ENCODE measurements at places on chromosomes 11 and 22.
A peak's percentile ranks its signal among the peaks of the same experiment; 100 is the strongest.

DNA sequence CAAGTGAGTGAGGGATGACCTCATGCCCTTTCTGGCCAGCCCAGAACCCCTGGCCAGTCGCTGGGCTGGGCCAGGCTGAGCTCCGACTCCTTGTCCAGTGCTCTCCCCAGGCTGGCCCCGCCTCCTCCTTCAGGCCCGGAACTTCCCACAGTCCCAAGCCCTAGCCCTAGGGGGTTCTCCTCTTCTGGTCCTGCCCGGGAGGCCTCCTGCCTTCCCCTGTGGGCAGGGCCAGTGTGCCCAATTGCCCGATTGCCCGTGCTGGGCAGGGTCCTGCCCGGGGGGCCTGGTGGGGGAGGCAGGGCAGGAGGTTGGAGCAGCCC, 4.2 kb downstream of the TCIRG1 start:
- DNase-seq: no peak

DNA sequence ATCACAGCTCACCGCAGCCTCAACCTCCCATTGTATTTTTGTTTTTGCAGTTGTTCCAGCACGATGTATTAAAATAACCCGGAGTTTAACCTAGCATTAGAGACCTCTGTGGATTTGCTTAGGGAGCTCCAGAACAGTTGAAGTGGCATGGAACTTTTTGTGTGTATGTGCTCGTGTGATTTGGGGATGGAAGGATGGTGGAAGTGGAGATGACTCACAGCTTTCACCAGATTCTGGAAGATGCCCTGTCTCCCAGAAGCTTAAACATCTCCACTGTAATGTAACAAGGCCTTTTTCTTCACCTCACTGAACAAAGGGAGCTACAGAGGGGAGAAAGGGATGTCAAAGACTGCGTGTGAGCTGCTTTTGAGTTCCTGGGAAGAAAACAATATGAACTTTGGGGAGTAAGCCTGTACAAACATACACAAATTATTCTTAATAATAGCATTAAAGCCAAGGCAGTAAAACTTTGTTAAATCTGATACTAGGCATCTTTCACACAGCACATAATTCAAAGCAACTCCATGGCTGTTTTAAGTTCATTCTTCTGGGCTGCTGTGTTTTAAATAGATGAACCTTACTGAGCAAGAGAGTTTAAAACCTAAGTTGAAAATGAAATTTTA, 226.4 kb downstream of the ADAMTS15 start:
- DNase-seq: peak; percentile 36

- DNase-seq: peak; percentile 67
Observed at GRCh38 chr11:8018484-8019313, 31.6 kb downstream of the EIF3F start.

GRCh38 chr11:64056861-64057260, 21.1 kb downstream of the FLRT1 start:
- DNase-seq: no peak

DNA sequence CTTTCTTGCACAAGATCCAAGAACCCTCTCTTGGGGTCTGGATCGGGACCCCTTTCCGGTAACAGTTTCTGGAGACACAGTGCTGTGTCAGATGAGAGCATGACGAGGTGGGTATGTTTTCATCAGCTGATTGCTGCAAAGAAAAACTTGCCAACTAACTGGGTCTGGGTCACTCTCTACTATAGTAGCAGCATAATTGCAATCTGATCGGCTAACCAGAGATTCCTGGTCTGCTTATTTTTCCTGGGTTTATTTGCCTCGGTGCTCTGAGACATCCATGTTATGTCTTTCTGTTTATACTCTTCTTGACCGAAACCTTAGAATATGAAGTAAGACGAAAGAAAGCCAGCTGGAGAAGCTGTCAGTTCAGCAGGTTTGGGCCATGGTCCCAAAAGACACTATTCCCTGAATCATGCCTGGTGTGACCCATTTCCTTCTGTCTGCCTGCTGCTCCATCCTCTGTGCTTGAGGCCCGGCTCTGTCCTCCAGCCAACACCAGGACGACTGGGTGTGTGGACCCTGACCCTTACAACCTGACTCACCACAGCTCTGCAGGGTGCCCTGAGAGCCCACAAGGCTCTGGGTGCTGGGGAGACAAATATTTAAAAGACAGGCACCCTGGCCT, 24.1 kb upstream of the CLMP start:
- no peak for DNase-seq

GRCh38 chr22:29979777-29980321, 96.9 kb downstream of the MTMR3 start:
- DNase-seq: no peak

- DNase-seq: peak; percentile 46
Observed at GRCh38 chr22:45200860-45201511, 37.3 kb downstream of the NUP50 start.

DNA sequence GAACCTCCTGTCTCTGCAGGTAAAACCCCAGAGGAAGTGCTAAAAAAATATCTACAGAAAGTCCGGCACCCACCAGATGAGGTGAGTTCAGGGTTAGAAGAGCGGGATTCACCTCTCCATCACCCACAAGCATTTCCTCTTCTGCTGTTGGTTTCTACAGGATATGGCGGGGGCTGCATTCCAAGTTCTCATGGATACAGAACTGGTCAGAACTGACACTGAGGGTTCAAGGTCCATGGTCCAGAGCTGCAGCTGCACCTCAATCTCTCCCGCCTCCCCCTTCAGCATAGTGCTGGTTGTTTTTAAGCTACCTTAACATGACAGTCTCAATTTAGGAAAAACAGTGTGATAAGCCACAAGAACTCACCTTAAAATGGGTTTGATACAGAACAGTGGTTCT, 19.2 kb downstream of the DTX4 start:
- no peak for DNase-seq

GRCh38 chr11:66637557-66638176, 836 bp upstream of the RBM4 start:
- DNase-seq: no peak

GRCh38 chr22:38489561-38490145, 16.5 kb downstream of the DDX17 start:
- DNase-seq: no peak

GRCh38 chr22:17777005-17777716, 2.9 kb upstream of the BID start:
- DNase-seq: no peak

GRCh38 chr22:43313890-43314474, 29.2 kb downstream of the SCUBE1 start:
- DNase-seq: no peak

DNA sequence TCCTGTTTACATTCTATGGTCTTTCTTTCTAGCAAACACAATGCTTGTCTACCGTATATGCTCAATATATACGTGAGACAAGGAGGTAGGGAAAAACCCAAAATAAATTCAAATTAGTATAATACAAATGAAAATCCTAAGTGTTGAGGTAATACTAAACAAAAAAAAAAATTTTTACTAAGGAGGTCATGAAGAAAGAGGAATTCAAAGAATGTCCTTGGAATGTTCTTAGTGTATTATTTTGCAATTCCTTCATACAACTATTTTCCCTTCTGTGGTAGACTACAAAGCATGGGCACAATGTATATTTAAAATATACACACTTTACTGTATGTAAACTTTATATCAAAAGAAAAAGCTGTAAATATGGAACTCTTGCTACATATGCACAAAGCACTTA, 36.4 kb downstream of the PIK3C2A start:
- DNase-seq: peak; percentile 78

DNA sequence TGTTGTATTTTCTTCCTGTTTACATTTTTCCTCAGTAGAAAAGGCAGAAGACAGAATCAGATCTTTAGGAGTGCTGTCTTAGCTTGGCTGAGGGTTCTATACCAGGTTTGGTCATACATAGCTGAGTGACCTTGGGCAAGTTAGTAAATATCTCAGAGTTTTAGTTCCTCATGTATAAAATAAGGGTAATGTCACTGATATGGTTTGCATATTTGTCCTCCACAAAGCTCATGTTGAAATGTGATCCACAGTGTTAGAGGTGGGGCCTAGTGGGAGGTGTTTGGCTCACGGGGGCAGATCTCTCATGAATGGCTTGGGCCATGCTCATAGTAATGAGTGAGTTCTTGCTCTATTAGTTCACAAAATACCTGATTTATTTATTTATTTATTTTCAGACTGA, 7.5 kb upstream of the HTR3A start:
- DNase-seq: no peak

- DNase-seq: peak; percentile 79
Observed at GRCh38 chr11:128814856-128815705, 52.0 kb downstream of the KCNJ1 start.

DNA sequence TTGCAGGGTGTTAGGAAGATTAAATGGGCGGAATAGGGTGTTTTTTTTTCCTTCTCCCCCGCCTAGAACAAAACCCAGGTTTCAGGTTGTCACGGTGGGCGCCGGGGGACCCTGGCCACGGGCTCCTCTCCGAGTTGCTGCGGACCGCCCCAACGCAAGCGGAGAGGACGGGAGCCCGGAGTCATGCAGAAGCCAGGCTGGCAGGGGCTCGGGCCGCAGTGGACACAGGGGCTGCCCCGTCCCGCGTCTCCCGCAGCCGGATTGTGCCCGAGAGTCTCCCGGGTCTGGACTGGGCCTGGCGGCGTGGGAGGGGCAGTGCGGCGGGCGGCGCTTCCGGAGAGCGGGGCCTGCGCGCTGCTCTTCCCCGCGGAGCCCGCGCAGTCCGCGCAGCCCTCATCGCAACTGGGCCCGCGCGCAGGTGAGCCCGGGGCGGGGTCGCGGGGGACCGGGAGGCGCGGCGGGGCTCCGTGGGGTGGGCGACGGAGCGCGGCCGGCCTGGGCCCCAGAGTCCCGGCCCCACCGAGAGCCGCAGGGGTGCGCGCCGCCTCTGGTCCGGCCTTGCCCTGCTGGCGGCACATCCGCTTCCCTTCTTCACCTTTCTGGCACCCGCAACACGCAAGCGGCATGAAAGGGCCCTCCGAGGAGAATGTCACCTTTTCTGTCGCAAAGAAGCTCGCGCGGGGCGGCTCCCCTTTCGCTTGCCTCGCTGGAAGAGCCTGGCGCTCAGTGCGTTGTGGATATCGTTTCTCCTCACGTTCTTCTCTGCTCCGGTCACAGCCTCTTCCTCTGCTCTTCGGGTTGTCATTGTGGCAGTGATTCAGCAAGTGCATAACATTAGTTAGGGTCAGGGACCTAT, at the start of gene TIRAP:
Gene TIRAP, plus strand, starts transcription at position 358 of the 856 bp plus-strand sequence. CDS start 7,802 bp downstream, outside the sequence.
- DNase-seq: peak; percentile 44

DNA sequence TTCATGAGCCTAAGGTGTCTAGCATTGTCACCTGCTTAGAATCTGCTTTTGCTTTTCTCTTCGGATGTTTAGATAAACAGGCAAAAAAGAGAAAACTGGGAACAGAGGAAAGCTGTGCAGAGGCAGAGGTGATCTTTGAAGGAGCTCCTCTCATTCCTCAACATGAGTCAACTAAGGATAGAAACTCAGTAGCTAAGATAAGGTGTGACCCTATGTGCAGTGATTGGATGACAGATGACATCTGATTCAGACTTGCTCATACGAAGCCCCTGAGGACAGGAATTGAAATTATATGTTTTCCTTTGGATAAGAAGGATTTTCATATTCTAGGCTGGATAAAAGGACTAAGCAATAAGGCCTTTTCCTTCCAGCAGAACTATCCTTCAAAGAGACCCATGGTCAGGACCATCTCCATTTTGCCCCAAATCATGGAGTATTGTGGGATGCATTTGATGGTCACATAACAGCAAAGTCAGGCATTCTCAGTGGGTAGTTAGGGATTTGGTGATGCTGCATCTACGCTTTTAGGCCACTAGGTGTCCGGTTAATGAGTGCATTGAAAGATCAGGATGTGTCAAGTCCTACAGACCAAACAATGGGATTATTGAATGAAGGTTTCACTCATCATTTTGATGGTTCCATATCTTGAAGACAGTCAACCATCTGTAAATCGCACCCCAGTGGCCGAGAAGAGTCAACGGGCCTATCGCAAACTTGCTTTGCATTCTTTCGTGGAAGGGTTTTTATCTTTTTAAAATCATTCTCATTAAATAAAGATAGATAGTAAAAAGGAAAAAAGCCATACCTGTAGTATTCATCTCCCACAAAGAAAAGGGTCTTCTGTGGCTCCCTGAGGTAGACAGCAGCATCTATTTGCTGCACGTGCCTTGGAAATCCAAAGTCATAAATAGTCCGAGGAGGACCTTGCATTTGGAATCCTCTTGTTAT, 32.2 kb downstream of the MMP20 start:
- peak; percentile 36 for DNase-seq

DNA sequence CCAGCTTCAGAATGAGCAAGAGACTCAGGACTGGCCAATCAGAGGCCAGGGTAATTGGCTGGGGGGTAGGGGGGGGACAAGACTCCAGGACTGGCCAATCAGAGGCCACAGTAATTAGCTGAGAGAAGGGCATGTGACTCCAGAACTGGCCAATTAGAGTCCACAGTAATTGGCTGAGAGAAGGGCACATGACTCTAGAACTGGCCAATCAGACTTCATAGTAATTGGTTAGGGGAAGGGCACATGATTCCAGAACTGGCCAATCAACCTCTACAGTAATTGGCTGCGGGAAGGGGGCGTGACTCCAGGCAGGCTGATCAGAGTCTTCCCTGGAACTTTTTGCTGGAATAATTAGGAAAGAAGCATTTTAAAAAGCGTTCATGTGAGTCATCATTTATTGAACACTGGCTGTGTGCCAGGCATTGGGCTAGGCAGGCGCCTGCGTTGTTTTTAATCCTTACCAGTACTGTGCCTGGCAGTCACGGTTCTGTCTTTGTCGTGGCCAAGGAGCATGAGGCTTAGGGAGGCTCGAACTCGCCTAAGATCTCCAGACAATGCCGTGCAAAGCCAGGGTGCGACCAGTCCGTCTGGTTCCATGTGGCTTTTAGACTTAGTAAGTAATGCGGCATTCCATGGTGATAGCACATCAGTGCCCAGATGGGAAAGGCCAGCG, 508.1 kb downstream of the TBC1D22A start:
- no peak for DNase-seq

DNA sequence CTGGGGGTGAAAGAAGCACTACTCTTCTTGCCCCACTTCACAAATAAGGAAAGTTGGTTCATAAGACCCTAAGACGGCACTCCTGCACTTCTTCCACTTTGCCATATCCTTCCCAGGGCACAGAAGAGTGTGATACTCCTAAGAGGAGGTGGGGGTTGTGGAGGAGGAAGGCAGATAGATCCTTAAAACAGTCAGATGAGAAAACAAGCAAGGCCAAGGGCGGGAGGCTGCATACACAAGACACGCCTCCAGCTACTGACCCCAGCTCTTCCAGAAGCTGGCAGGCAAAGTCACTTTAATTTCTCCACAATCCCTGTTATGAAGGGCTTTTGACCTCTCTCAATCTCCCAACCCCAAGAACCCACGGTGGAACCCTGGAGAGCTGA, 1.6 kb upstream of the CHRM4 start:
- no peak for DNase-seq

- no peak for DNase-seq
Observed at GRCh38 chr22:30089655-30089974, 9.4 kb downstream of the HORMAD2 start.

- no peak for DNase-seq
Observed at GRCh38 chr22:26443901-26444690, 15.0 kb downstream of the ASPHD2 start.

GRCh38 chr22:17370766-17371432, 1.6 kb downstream of the CECR2 start:
- DNase-seq: no peak

DNA sequence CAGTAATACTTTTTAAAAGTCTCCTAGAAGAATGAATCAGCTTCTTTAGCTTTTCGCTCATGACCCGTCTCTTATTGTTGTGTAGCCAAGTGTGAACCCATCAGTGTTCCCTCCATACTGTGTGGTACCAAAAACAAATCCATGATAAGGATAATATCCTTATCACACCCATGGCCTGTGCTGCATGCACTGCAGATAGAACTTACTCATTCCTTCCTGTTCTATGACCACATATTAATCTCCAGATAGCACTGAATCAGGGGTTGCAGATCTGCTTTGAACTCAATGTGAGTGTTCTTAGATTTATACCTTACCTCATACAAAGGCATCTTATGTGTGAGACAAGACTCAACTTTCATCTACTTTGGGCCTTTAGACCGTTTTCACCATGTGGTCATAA, 373.4 kb downstream of the JRKL start:
- no peak for DNase-seq

Data from fibroblast of pulmonary artery (primary cell).